ENCODE measurements at places on chromosomes 1 and 21. TPM values are rescaled to one million over a fixed set of nuclear protein-coding genes. Genes with fewer than 3 reads are reported as not detected.

The CFAP141 gene
- total RNA-seq: not detected

The CYP4A22 gene
- not detected for total RNA-seq

The FGR gene
- not detected for total RNA-seq

The FCGR2B gene
- total RNA-seq: not detected

The TXNIP gene
- 51.5 TPM for total RNA-seq

The TMIGD3 gene
- total RNA-seq: not detected

The RIMKLA gene
- not detected for total RNA-seq

The AMY1A gene
- total RNA-seq: not detected

The CRABP2 gene
- 7.3 TPM for total RNA-seq

The OR2T2 gene
- not detected for total RNA-seq

The FAM151A gene
- not detected for total RNA-seq

The AKIRIN1 gene
- 30.0 TPM for total RNA-seq

The FCRL3 gene
- total RNA-seq: not detected

The PRDM15 gene
- 5.0 TPM for total RNA-seq

The NPL gene
- total RNA-seq: 3.2 TPM

The MCOLN2 gene
- total RNA-seq: 4.6 TPM

The OPRD1 gene
- under 0.01 TPM for total RNA-seq

The CR1L gene
- total RNA-seq: not detected

The FMO4 gene
- 5.0 TPM for total RNA-seq
